ENCODE measurements at places on chromosomes 3 and 15.

- DNase-seq, result no peak
Observed at GRCh38 chr3:194282436-194283122, 68.5 kb downstream of the CPN2 start.

GRCh38 chr3:131050001-131050400, 23.3 kb downstream of the NEK11 start:
- no peak for DNase-seq

GRCh38 chr15:100337096-100338044, 4.4 kb downstream of the ADAMTS17 start:
- no peak for DNase-seq

DNA sequence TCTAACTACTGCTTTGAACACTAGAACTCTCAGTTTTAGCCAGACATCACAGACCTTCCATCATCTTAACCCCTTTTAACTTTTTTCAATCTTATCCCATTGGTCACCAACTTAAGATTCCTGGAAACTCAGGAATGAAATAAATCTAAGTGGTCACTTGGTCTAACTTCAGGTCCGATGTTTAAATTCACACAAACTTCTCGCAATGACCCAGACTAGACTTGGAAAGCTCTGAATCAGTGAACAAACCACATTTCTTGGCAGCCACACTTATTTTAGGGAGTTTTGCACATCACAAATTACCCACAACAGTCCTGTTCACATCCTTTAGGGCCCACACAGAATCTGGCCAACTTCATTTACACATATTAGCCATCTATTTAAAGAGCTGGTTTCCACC, 118.9 kb downstream of the MAGI1 start:
- no peak for DNase-seq

- DNase-seq, result no peak
Observed at GRCh38 chr3:101819649-101820206, 29.6 kb upstream of the NFKBIZ start.

DNA sequence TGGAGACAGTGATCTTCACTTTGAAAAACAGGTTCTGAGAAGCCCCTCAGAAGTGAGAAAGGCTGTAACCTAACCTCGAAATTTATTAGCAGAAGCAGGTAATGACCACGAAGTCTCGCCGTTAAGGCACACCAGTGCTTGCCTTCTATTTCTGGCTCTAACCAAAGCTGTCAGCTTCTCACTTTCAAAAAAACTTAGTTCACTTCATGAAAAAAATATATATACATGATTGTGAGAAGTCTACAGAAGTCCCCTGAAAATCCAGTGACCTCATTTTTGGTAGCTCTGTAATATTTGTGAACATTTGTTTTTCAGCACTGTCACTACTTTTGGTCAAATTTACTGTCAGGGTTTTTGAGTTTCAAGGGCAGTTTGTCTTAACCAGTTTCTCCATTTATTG, 19.1 kb upstream of the AKAP13 start:
- DNase-seq, result no peak

- DNase-seq, result peak; percentile 73
Observed at GRCh38 chr3:179563271-179563783, 601 bp downstream of the ACTL6A start.

- DNase-seq, result no peak
Observed at GRCh38 chr15:79084308-79084968, 6.1 kb downstream of the RASGRF1 start.

DNA sequence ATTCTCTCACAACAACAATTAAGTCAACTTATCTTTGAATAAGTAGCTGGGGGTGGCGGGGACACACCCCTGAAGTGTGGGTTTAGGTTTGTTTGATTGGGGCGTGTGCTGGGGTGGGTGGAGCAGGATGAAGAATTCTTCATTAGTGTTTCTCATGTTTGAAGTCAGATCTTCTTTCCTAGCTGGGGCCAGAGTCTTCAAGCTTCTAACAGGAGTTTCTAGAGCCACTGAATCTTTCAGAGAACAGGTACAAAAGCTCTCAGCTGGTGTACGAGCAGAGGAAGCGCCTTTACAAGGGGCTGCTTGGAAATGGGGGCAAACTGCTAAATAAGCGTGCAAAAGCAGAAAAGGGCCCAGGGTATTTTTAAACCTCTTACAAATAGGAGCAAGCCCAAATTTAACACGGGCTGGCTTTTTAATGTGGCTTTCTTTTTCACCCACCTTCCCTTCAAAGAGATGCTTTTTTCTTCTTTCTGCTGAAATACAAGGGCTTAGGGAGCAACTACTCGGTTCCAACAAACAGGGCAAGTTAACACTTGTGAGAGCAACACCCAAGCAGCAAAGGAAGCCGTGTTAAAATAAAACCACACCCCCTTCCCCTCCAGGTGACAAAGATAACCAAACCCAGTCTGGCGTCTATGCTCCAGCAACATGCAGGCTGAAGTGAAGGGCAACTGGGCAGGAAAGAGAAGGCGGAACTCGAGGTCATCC, 86.9 kb upstream of the RASGRP1 start:
- no peak for DNase-seq
